ENCODE measurements at places on chromosomes 3 and 15.
A peak's percentile ranks its signal among the peaks of the same experiment; 100 is the strongest.

- DNase-seq: no peak
Measured at GRCh38 chr15:79283252-79284048, 928 bp downstream of the ANKRD34C start.

- no peak for DNase-seq
Measured at GRCh38 chr15:75112848-75113492, 88.7 kb upstream of the C15orf39 start.

- no peak for DNase-seq
Measured at GRCh38 chr15:48433226-48433886, 102.1 kb downstream of the DUT start.

DNA sequence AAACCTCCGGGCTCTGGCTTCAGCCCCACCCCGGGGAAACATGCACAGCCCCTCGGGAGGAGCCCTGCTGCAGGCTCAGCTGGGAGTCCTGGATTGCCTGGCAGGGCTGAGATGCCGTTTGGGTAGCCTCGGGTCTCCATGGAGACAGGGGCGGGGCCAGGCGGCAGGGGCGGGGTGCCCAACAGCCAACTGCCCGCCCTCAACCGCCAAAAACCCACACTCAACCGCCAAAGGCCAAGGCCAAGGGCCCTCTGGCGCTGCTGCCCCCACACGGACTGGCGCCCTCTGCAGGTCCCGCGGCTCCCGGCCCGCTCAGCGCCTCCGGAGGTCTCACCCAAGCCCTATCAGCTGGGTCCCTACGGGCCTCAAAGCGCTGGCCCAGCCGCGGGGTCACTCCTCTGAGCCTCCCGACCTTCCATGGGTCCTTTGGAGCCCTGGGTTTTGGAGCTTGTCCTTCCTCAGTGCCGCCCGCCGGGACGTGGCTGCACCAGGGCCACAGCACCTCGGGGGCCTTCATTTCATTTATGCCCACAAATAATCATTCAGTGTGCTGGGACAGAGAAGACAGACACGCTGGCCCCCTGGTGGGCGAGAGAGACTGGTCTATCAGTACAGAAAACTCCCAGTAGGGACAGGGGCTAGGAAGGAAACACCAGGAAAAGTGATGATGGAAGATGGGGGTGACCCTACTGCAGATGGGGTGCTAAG, 33.5 kb upstream of the ACAD9 start:
- DNase-seq: peak; percentile 64

- DNase-seq: no peak
Measured at GRCh38 chr3:123202451-123202850, 708 bp downstream of the SEC22A start.

DNA sequence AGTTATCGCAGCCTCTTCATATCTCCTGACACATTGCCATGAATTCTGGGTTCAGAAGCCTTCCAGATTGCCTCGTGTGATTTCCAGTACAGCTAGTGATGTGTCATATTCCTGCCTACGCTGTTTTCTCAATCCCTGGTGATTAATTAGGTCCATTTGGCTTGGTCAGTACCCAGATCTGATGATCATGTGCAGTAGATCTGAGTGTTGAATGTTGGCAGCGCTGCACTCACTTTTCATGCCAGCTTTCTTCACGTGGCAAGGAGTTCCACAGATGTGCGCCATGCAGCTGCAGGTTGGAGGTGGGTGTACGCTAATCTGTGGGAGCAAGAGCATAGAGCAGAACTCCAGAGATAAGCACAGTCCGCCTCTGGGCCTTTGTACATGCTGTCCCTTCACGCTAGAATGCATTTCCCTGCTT, 86.9 kb upstream of the COL6A5 start:
- DNase-seq: no peak

DNA sequence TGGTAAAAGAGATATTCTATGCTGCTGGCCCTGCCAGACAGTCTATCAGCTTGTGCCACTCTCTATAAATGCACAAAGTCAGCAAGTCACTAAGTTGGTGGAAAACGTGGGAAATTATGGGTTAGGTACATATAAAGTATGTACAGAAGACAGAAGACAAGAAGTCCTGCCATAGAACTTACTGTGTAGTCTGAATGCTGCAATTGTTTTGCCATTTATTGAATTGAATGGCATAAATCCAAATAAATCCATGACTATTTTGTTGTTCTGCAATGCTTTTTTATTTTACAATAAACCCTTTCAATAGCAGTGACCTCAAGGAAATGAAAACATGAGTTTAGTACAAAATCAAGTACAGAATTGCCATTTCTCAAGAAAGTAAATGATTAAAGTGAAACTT, 34.1 kb upstream of the TM4SF1 start:
- DNase-seq: no peak

- no peak for DNase-seq
Measured at GRCh38 chr3:170244576-170244975, 22.4 kb downstream of the PRKCI start.

GRCh38 chr15:77863491-77864105, 213.9 kb downstream of the TBC1D2B start:
- no peak for DNase-seq

DNA sequence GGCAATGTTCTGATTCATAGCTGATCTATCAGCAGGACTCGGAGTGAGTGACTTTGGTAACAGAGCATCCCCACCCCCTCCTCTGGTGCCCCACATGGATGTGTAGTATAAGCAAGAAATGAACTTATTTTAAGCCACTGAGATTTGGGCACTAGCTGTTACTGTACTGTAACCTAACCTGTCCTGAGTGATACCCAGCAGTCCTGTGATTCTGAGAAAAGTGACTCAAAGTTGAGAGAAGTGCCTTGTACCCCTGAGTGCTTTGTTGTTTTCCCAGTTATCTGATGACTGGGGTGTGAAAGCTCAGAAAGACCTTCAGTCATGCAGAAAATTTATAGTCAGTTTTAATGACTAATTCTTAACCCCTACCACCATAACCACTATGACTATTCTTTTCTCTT, 439.9 kb upstream of the RBMS3 start:
- no peak for DNase-seq

GRCh38 chr3:73952781-73953180, 328.0 kb upstream of the PDZRN3 start:
- DNase-seq: no peak
